ENCODE measurements at places on chromosomes 3 and 15.

- no peak for DNase-seq
Measured at GRCh38 chr3:161337311-161337710, 34.0 kb downstream of the SPTSSB start.

GRCh38 chr3:152713989-152714388 lies 120.9 kb upstream of the P2RY1 start:
- peak; percentile 43 for DNase-seq

DNA sequence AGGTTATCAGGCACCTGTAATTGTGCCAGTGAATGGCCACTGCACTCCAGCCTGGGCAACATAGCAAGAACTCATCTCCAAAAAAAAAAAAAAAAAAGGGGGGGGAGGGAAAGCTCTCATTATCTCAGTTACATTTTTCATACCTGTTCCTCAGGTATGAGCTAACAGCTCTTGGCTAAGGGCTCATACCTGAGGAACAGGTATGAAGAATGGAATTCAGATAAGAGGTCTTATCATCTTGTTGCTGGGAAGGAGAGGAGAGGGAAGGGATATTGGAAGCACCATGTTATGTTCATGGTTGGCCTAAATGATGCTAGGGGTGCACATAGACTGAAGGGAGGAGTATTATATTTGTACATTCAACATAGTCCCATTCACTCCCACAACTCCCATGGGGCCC lies 2.6 kb downstream of the SLC15A2 start:
- no peak for DNase-seq

- DNase-seq, result no peak
Measured at GRCh38 chr3:186354100-186354499, 7.9 kb downstream of the DGKG start.

GRCh38 chr3:160009525-160009924 lies 20.9 kb downstream of the IL12A start:
- no peak for DNase-seq

- no peak for DNase-seq
Measured at GRCh38 chr3:191340966-191341365, 10.6 kb upstream of the UTS2B start.

GRCh38 chr3:189909573-189909972 lies 211.1 kb downstream of the P3H2 start:
- no peak for DNase-seq

- no peak for DNase-seq
Measured at GRCh38 chr15:36090286-36090946, 489.0 kb upstream of the CDIN1 start.

DNA sequence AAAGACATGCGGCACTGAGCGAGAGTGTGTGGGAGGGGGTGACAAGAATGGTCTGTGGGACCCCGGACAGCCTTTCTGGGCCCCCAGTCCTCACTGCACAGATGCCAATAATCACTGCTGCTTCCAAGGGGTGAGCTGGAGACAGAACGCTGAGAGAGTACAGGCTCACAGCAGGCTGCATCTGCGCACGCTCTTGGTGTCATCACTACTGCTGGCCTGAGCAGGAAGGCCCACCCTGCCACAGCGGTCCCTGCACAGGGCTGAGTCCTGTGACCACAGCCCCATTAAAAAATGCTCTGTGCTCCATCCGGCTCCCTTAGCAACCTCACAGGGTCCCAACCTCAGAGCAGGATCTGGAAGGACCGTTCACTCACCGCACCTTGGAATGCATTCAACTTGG lies 205.5 kb upstream of the NSMCE3 start:
- DNase-seq, result no peak

- peak; percentile 41 for DNase-seq
Measured at GRCh38 chr3:115085197-115085865, 61.8 kb downstream of the ZBTB20 start.

GRCh38 chr3:110749006-110749405 lies 322.6 kb upstream of the NECTIN3 start:
- DNase-seq, result no peak

- no peak for DNase-seq
Measured at GRCh38 chr15:55928955-55929354, 64.5 kb downstream of the NEDD4 start.

DNA sequence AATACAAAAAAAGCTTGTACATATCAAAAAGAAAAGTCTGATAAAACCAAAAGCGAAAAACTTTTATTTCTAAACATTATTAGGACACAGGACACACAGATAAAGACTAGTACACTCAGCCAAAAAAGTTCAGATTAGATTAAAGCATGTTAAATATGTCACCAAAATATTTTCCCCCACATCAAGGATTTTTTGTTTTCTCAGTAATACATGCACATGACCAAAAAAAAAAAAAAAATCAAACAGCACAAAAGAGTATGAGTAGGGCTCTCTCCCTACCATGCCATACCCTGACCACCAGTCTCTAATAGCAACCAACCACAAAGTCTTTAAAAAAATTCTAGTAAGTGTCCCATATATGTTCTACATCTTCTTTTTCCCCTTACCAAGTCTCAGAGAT lies 77.4 kb downstream of the LRRFIP2 start:
- DNase-seq, result peak; percentile 23

DNA sequence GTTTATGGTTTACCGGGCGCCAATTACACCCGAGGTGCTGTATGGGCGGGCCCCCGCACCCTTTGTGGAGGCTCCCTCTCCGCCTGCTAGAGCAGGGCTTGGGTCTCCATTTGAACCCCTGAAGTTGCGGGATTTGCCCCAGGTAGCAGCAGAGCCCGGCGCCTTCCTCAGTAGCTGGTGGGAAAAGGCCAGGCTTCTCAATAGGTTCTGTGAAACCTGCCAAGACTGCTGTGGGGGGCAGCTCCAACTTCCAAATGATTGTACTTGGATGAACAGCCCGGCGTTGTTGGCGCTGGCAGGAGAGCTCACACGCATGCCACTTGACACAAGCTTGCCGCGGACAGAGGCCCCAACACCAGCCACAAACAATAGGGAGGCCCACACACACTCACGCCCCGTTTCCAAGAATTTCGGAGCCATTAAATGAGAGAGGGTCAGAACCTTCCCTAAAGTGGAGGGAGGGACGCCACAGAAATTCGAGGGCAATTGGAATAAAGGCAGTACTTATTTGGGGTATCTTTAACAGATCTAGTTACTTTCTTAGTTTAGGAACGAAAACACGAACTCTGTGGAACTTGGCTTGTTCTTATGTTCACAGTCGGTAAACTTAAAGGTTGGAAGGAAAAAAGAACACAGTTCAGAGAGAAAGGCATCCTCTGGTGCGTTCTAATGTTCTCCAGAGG lies 1.4 kb downstream of the EPHB3 start:
- no peak for DNase-seq

DNA sequence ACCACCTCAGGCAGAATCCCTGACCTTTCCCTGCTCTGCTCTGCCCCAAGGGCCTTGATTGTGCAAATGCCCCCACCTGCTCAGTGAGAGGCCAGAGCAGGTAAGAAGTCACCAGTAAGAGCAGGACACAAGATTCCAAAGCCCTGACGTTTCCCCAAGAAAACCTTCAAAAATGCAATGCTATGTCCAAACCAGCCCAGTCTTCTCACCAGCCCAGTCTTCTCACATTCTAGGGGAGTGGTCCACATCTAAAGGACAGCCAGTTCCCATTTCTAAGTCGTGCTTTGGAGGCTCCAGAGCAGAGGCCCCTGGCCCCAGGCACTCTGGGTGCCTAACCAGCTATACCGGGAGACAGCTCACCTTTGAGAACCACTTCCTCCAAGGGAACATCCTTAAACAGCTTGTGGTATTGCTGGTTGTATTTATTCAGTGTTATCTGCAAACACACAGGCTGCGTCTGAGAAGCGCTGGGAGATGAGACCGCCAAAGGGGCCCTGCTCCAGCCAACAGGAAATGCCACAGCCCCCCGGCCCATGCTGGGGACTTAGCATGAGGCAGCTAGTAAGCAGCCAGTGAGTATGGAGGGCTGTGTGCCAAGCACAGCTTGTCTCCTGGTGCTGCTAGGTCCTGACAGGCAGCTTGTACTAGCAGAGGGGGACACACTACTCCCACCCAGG lies 29.3 kb downstream of the GRAMD2A start:
- peak; percentile 65 for DNase-seq

DNA sequence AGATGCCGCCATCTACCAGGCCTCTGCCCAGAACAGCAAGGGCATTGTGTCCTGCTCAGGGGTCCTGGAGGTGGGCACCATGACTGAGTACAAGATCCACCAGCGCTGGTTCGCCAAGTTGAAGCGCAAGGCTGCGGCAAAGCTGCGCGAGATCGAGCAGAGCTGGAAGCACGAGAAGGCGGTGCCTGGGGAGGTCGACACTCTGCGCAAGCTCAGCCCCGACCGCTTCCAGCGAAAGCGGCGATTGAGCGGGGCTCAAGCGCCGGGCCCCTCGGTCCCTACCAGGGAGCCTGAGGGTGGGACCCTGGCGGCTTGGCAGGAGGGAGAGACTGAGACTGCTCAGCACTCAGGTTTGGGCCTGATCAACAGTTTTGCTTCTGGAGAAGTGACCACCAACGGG lies 22.6 kb downstream of the ALPK3 start:
- no peak for DNase-seq

DNA sequence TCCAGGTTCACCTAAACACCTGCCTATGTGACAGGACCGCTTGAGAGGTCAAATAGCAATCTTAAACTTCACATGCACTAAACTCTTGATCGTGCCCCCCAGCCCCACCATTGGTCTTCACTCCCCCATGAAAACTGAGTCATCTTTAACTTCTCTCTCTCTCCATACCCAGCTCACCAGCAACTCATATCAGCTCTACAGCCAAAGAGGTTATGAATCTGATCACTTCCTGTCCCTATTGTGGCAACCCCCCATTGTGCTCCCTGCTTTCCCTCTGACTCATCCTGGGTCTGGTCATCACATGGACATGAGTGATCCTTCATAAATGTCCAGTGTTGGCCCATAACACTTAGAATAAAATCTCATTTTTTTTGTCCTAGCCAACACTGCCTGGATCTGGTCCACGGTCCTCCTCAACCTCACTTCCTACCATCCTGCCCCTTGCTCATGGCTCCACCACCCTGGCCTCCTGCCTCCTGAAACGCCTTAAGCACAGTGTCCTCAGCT lies 103.4 kb upstream of the HACD2 start:
- DNase-seq, result no peak

DNA sequence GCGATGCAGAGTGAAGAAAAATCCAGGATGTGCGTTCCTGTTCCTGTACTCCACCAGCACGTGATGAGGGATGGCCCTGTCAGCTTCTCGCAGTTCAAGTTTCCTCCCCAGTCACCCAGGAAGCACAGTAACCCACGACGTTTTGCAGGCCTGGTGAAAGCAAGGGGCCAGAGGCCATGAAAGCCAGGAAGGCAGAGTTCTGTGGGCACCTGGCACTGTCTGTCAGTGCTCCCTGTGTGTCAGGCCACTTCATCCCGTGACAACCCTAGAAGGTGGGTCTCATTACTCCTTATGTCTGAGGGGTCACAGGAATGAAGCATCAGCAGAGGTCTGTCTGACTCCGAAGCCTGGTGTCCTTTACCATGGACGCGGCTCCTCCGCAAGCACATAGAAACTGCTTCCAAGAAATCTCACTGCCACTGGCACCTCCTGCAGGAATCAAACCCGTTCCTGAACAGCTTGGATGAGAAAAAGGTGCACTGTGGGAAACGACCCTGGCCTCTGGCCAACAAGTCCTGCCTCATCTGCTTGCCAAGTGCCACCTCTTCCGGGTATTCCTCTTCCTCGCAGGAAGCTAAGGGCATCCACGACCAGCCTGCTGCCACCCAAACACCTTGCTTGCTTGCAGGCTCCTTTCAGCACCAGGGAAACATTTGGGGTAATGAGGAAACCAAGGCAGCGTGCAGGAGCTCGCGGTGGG lies 14.6 kb downstream of the RAB43 start:
- DNase-seq, result no peak

DNA sequence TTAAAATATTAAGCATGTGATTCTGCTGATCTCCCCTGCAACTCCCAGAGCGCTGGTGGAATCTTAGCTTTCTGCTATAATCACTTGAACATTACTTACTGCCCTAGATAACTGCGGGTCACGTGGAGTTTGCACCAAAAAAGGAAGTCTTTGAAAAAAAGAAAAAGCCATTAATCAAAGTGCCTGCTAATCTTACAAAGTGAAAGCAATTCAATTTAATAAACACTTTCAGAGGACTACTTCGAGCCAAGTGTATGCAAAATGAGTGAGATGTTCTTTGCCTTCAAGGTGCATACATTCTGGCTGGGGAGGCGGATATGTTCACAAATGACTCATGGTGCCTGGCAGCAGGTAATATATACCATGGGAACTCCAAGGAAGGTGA lies 109.9 kb upstream of the GAP43 start:
- peak; percentile 32 for DNase-seq

DNA sequence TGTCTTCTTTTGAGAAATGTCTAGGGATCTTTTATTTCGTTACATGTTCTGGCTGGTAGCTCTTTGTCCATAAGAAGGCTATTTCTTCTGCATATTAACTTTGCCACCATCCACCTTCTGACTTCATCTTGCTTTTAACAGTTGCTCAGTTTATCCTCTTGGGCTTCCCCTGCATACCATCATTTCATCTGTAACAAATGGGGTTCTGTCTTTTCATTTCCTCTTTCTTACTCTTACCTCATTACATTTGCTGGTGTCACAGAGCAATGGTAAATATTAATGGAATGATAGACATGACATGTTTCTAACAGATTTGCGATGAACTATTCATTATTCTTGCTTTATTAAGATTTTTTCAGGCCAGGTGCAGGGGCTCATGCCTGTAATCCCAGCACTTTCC lies 62.4 kb downstream of the GASK1A start:
- no peak for DNase-seq

DNA sequence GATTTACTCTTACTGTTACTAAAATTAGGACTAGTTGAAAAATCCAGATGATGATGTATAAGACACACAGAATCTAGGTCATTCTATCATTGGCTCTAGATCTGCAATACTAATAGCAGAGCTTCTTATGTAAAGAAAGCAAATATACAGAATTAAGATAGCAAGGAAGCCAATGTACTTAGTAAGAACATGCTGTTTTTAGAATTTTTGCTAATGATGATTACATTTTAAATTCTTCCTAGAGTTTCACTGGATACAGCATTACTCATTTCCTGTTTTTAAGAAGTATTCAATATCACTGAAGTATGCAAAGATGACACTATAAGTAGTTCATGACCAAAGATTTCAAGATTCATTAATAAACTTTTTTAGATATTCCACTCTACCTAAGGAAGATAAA lies 60.7 kb downstream of the CFAP20DC start:
- no peak for DNase-seq
